GM13977 (cell line): ENCODE measurements at places on chromosomes 7 and 10.

GRCh38 chr10:1410032-1410431 lies 327.3 kb downstream of the ADARB2 start:
- no peak for DNase-seq

GRCh38 chr7:54877683-54878082 lies 118.7 kb upstream of the SEC61G start:
- no peak for DNase-seq

DNA sequence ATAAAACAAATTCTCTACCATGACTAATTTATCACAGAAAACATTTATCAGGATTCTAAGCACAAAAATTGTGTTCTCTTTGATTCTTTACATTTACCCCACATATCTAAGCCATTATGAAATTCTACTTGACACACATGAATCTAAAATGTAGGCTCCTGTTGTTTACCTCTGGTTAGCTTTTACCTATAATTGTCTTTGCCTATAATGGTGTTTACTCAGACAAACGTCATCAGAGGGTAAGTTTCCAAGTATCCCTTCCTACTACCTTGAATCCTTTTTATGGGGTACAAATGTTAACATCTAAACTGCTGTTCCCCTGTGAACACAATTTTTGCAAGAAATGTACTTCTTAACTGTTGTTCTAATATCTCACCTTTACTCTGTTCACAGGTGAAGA lies 63.5 kb downstream of the MINDY3 start:
- DNase-seq, result no peak

DNA sequence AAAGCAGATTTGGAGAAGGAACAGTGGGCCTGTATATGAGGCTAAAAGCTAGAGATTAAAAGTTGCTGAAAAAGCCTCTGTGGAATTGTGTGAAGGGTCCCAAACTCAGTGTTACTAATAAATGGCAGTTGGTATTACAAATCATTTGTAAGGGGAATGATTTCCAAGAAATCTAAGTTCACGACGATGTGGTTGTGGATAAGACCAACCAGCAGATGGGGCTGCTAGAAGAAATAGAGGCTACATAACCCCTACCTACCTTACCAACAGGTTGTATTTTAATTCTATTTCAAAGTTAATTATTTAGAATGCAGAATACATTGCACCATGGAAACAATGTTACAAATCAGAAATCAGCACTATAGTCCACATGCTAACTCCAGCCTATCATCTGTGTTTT lies 377.1 kb downstream of the HPSE2 start:
- no peak for DNase-seq

GRCh38 chr7:154383045-154383444 lies 330.8 kb downstream of the DPP6 start:
- no peak for DNase-seq

DNA sequence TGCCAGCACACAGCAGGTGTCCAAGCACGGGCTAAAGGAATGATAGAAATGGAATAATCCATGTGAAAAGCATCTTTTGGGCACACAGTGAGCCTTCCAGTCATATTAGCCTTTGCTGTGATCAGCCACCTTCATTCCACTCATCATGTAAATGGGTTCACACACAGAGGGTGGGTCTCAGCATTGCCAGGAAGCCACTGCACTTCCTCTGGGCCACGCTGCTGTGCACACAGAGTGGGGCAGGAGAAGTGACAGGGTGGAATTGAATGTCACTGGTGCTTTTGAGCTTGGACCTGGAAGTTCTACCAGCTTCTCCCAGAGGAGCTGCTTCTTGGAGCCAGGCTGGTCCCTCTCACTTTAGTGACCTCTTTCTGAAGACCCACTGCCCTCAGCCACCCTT lies 203.5 kb downstream of the USP6NL start:
- DNase-seq, result no peak

GRCh38 chr10:85847085-85847484 lies 519.5 kb downstream of the GRID1 start:
- DNase-seq, result no peak

- DNase-seq, result no peak
Measured at GRCh38 chr10:33571616-33572015, 237.1 kb upstream of the NRP1 start.

- DNase-seq, result no peak
Measured at GRCh38 chr7:93575555-93576399, 1.3 kb upstream of the CALCR start.

DNA sequence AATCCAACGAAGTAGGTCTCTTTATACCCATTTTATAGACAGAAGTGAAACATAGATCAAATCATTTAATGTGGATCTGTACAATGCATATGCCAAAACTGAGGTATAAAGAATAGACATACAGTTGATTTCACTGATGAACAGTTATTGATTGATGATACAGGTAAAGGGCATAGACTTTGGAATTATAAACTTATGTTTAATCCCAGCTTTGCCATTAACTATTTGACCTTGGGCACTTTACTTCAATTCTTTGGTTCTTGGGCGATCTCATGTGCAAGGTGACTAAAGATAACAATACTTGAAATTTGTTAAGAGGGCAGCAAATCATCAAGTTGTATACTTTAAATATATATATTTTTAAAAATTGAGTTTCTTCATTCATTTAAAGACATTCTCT lies 28.6 kb downstream of the FRA10AC1 start:
- no peak for DNase-seq

- no peak for DNase-seq
Measured at GRCh38 chr10:79051766-79052165, 17.0 kb upstream of the ZMIZ1 start.

DNA sequence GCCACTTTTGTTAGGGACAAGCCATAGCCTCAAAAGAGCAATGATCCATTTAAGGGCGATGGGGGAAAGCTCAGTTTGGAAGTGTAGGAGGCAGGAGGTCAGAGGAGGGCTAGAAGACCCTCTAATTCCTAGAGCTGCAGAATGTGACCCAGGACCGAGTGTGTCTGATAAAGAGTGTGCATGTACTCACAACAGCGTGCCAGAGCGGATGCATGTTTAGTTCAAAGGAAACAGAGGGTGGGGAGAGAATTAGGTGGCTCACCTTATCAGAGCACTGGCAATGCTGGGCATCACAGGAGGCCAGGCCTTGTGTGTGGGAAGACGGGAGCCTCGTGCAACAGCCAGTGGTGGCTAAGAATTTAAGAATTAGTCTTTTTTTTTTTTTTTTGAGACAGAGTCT lies 133.9 kb upstream of the COBL start:
- no peak for DNase-seq

DNA sequence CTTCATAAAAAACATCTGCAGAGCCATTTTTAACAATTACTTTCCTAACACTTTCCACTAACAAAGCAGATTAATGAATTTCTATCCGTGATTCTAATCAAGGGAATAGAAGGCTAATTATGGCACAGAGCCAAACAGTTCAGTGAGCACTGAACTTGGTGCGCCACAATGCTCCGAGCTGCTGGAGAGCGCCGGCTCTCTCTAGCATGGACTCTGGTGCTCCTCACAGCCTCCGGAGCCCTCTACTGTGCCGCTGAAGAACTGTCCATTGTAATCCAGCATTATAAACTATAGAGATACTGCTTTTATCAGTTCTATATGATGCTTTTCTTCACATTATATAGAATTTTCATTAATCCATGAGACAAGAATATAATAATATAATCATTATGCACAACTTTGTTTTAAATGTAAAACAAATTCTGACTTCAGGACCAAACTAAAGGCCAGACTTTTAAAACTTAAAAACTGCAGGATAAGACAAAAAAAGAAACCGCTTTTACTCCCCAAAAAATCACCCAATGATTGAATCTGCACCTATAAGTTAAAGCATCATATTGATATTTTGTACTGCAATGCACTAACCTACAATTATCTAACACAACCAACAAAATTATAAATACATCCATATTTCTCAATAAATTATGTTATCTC lies 123.6 kb downstream of the RNF32 start:
- no peak for DNase-seq

GRCh38 chr10:76624470-76624869 lies 1013.1 kb downstream of the KCNMA1 start:
- peak; percentile 37 for DNase-seq

- no peak for DNase-seq
Measured at GRCh38 chr10:91049988-91050360, 129.1 kb upstream of the ANKRD1 start.

GRCh38 chr7:47455872-47456185 lies 126.1 kb downstream of the TNS3 start:
- DNase-seq, result no peak

DNA sequence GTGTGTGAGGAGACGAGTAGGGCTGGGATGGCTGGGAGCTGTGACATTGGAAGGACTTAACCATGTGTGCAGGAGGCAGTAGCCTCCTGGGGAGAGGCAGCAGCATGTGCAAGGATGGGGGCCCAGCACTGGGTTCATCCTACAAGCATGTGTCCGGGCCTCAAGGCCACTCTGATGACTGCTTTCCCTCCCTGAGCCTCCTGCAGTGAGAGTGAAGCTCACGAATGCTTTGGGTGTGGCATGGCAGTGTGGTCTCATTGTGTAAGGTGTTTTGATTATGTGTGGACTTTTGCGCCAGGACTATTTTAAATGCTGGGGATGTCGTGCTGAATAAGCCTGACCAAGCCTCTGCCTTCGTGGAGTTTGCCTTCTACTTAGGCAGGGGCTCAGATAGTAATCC lies 122.0 kb upstream of the INSYN2A start:
- DNase-seq, result no peak

GRCh38 chr10:84789026-84789425 lies 460.6 kb downstream of the CCSER2 start:
- DNase-seq, result no peak

DNA sequence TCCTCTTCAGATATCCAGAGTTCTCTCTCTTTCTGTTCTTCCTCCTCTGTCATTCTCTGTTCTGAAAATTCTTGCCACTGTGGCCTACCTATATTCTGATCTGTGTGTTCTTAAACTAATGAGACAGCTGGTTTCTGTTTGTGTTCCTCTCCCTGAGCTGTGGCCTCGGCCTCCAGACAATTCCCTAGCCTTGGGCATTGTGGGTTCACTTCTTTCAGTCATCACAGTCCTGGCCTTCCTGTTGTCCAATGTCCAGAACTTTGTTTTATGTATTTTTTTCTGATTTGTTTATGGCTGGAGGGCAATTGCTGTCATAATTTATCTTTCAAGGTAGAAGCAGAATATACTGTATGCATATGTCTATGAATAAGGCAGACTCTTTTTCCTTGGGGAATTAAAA lies 173.2 kb upstream of the MTPN start:
- no peak for DNase-seq

GRCh38 chr7:121901026-121901425 lies 28.1 kb downstream of the PTPRZ1 start:
- DNase-seq, result peak; percentile 12

- no peak for DNase-seq
Measured at GRCh38 chr10:10803278-10803677, 214.4 kb upstream of the CELF2 start.

GRCh38 chr7:108308903-108309302 lies 147.3 kb downstream of the NRCAM start:
- no peak for DNase-seq

DNA sequence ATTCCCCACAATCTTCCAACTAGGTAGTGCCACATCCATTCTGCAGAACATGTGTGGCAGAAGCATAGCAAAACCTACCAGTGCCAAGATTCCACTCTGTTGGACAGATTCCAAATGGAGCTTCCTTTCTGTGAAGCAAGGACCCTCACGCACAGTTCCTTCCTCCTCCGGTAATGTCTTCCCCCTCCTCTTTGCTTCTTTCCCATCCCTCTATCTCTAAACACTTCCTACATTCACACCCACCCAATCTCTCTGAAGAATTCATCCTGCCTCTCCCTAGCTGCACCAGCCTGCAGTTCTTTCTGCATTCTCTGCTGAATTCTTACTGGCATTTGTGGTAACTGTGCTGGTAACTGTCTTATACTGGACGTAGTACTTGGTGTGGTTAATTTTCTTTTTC lies 124.9 kb downstream of the RNLS start:
- no peak for DNase-seq
